ENCODE measurements at places on chromosomes 3 and 15.

DNA sequence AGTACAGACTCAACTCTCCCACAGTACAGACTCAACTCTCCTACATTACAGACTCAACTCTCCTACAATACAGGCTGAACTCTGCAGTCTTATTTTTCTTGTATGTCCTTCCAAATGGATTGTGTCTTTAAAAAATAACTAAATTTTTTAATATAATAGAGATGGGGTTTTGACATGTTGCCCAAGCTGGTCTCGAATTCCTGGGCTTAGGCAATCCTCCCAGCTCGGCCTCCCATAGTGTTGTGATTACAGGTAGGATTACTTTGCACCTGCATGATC lies 31.2 kb upstream of the UBXN7 start:
- no peak for DNase-seq

DNA sequence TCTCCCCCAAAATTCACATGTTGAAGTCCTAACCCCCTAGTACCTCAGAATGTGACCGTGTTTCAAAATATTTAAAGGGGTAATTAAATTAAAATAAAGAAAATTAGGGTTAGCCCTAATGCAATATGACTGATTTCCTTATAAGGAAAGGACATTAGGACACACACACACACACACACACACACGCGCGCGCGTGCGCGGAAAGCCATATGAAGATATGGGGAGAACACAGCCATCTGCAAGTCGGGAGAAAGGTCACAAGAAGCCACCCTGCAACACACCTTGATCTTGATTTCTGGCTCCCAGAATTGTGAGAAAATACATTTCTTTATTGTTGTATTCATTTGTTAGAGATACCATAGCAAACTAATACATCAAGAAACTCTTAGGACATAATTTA lies 54.6 kb upstream of the STXBP5L start:
- no peak for DNase-seq

DNA sequence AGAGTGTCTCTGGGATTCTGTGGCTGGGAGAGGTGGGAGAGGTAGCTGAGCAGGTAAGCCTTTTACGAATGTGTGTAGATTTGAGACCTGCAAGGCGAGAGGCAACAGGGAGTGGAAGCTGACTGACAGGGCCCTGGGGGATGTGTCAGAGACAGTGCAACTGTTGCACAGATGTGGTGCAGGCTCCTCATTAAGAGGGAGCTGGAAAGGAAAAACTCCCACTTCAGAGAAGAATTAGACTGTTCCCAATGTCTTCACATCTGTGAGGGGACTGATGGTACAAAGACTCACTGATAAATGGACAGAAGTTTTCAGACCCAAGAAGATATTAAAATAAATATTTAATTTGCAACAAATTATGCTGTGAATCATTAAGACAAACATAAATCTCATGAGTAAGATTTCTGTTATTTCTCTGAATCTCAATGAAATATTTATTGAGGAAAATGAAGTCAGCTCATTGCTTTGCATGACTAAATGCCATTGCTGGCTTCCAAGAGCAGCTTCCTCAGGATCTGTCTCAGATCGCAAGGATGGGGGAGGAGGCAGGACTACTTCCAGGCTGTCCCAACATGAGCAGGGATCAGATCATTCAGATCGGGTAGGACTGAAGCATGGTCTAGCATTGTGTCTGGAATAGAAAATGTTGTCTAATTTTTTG lies 127.3 kb upstream of the ROPN1 start:
- DNase-seq: no peak

DNA sequence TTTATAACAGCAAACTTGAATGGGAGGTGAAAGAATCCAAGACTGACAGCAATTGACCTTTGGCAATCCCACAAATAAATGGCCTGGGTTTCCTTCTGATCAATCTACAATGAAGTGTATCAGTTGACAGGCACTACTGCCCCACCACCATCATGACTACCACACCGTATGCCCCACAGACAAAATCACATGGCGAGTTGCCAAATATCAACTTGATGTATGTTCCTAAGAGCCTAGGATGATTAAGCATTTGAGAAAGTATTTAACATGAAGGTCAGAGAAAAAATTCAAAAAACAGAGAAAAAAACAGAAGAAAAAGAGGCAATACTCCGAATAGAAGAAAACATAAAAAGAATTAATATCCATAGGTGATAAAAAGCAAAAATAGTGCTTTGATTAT lies 215.9 kb upstream of the STAC start:
- no peak for DNase-seq

GRCh38 chr15:47603026-47603425 lies 114.3 kb upstream of the SEMA6D start:
- DNase-seq: no peak

DNA sequence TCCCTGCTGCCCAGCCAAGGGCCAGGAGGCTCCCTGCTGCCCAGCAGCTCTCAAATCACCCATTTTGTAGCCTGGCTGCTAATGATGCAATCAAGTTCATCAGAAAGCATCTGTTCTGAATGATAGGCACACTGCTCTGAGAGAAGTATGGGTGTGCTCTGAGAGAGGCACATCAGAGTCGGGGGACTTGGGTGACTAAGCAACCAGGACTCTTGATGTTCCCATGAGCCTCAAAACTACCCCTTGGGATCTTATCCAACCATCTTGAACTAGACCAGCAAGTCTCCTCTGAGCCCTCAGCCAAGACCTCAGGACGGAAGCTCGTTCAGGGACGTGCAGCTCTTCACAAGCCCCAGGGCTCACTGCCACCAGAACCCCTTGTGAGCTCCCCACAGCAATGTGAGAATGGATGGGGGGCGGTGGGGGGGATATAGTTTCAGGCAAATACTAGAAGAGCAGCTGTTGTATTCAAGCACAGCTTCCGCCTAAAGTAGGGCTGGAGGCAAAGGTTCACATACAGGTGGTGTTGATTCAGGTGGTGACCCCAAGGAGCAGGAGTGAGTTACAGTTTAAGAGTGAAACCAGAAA lies 52.2 kb upstream of the HES1 start:
- no peak for DNase-seq

GRCh38 chr15:65069179-65069578 lies 1.4 kb upstream of the RASL12 start:
- no peak for DNase-seq

- DNase-seq: peak; percentile 35
Observed at GRCh38 chr3:187021748-187022402, 91.5 kb downstream of the ST6GAL1 start.

DNA sequence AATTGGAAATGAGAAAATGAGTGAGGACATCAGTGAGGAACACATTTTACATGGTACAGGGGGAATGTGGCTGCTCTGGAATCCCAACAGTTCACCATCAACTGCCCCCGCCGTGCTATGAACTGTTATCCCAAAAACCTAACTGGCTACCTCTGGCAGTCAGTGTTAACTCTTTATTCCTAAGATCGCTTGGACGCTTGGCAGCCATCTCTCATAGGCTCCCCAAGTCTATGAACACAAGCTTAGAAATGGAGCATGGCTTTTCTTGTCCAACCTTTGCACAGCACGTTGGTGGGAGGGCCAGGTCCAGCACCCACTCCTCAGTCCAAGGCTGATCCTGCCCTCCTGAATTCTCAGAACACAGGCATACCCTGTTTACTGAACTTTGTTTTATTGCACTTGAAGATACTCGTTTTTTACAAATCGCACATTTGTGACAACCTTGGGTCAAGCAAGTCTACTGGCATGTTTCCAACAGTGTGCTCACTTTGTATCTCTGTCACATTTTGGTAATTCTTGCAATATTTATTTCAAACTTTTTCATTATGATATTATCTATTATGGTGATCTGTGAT lies 53.6 kb downstream of the SENP2 start:
- DNase-seq: no peak

DNA sequence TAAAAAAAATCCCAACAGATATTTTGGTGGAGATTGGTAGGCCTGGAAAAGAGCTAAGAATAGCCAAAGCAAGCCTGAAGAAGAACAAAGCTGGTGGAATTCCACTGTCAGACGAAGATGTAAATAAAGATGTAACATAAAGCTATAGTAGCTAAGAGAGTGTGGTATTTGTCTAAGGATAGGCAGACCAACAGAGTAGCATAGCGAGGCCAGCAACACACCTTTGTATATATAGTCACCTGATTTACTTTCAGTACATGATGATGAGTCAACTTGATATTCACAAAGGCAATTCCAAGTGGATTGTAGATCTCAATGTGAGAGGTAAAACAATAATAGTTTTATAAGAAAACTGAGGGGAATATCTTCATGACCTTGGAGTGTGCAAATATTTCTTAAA lies 53.6 kb upstream of the SYN2 start:
- no peak for DNase-seq

- no peak for DNase-seq
Observed at GRCh38 chr3:68893600-68894239, 38.6 kb downstream of the TAFA4 start.

- DNase-seq: no peak
Observed at GRCh38 chr3:23240171-23240785, 37.2 kb downstream of the UBE2E2 start.

- DNase-seq: no peak
Observed at GRCh38 chr3:117955196-117955595, 1079.5 kb downstream of the IGSF11 start.

GRCh38 chr3:146396792-146397191 lies 72.6 kb downstream of the PLSCR2 start:
- DNase-seq: no peak

- DNase-seq: no peak
Observed at GRCh38 chr15:62791694-62792093, 250.9 kb upstream of the TPM1 start.

GRCh38 chr3:167650459-167650858 lies 3.3 kb downstream of the WDR49 start:
- DNase-seq: no peak

- DNase-seq: peak; percentile 1
Observed at GRCh38 chr15:42549032-42549491, 424 bp downstream of the HAUS2 start.

- DNase-seq: peak; percentile 19
Observed at GRCh38 chr15:85831415-85832113, 36.8 kb upstream of the KLHL25 start.

GRCh38 chr15:89521605-89522004 lies 25.2 kb upstream of the RHCG start:
- DNase-seq: no peak

DNA sequence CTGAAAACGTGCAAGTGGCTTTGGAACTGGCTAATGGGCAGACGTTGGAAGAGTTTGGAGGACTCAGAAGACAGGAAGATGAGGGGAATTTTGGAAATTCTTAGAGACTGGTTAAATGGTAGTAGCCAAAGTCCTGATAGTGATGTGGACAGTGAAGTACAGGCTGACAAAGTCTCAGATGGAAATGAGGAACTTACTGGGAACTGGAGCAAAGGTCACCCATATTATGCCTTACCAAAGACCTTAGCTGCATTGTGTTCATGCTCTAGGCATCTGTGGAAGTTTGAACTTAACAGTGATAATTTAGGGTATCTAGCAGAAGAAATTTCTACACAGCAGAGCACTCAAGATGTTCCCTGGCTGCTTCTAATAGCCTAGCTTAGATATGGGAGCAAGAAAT lies 28.6 kb upstream of the SERPINI2 start:
- no peak for DNase-seq

GRCh38 chr3:179229177-179229576 lies 21.7 kb downstream of the KCNMB3 start:
- no peak for DNase-seq

DNA sequence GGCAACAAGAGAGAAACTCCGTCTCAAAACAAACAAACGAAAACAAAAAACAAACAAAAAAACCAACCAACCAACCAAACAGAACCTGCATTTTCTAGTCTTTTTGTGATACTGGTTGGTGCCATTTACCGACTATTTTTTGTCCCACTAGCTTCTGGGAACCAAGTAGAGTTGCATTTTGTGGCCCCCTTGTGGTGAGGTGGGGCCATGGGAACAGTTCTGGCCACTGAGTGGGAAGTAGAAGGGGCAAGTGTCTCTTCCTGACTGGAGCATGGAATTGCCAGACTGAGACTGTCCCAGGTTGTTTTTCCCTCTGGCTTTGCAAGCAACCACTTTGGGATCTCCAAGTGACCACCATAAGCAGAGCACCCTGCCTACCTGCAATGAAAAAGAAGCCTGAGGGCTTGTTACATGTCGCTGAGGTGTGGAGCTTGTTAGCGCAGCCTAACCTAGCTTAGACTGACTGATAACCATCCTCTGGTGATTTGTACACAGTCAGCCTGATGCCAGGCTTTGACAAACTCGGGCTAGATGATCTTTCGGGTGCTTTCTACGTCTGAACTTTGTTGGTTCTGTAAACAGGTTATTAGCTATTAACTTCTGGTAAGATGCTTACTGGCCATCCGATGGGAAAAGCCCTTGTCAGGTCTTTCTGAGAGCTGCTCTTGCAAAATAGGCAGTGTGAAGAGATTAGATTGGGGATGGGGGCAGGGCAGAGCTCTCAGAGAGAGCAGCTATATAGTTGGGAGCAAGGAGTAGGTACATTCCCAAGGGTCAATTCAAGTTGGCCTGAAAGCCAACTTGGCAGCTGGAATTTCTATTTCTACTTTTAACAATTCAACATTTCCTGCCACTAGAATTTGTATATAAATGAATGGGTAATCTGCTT lies 172.2 kb downstream of the SSR3 start:
- DNase-seq: no peak

- DNase-seq: no peak
Observed at GRCh38 chr3:70857916-70858315, 545.5 kb upstream of the MDFIC2 start.

GRCh38 chr15:64858021-64858575 lies 16.4 kb downstream of the PLEKHO2 start:
- DNase-seq: no peak

All from NCI-H226 (cell line).